ENCODE measurements at places on chromosomes 1 and 21. TPM values are rescaled to one million over a fixed set of nuclear protein-coding genes. Genes with fewer than 3 reads are reported as not detected.

CFAP107 gene
- not detected for total RNA-seq

EXTL1 gene
- 0.85 TPM for total RNA-seq

SYCP1 gene
- total RNA-seq, result not detected

OLFML2B gene
- 79.7 TPM for total RNA-seq

DNA sequence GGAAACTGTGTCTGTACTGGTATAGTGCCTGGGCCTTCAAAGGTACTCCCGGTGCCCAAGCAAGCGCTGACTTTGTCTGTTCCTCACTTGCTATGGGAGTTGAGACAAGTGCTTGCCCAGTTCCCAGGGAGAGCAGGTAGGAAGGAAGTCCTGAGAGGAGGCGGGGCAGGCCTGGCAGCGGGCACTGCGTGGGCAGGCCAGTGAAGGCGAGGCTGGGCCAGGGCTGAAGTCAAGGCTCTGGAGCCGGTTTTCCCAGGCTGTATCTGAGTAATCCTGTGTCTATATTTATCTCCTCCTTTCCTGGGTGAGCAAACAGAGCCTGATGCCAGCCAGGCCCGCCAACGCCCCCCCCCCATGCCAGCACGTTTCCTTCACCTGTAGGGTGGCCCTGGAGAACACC lies 15.9 kb upstream of the EDN2 start:
- no peaks in the 10 kb centered on the region for H3K27me3 ChIP-seq
- H3K36me3 ChIP-seq, result no peaks in the 10 kb centered on the region
- H3K4me3 ChIP-seq, result no peak overlapping the region
- peaks cover 25% of the 10 kb centered on the region for H3K4me1 ChIP-seq
- DNase-seq, result peak; percentile 92
- H3K27ac ChIP-seq, result peak overlapping the region; percentile 97
